ENCODE measurements at places on chromosomes 11 and 22.
A peak's percentile ranks its signal among the peaks of the same experiment; 100 is the strongest.

- no peak for DNase-seq
These were observed 97.0 kb upstream of the DRD2 start for GRCh38 chr11:113572136-113572735.

- DNase-seq, result no peak
These were observed 264.0 kb downstream of the ETS1 start for GRCh38 chr11:128323381-128323780.

DNA sequence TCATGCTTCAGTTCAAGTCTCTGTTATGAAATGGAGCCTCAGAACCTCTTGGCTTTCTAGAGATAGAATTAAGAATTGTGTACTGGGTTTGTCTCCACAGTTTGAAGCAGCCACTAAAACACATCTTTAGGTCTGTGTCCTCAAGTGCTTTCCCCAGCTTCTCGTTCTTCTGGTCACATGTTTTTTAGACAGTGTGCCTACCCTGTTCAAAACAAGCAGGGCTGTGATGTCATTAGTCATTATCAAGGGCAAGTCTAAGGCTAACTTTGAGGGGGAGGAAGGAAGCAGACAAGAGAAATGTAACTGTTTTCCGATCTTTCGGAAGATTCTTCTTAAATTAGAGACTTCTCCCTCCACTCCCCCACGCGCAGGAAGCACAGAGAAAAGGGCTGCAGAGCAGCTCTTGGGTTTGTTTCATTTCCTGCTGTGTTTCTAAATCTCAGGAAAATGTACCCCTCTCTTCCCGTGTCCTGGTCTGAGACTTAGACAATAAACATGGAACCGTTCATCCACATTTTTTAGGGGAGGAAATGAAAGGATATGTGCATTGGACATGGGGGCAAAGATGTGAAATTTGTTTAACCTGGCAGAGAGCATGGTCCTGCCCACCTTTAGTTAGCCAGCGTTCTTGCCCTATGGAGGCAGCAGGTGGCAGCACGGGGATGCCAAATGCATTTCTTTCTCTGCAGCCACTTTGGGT, 3.1 kb downstream of the AKIP1 start:
- DNase-seq, result peak; percentile 20

DNA sequence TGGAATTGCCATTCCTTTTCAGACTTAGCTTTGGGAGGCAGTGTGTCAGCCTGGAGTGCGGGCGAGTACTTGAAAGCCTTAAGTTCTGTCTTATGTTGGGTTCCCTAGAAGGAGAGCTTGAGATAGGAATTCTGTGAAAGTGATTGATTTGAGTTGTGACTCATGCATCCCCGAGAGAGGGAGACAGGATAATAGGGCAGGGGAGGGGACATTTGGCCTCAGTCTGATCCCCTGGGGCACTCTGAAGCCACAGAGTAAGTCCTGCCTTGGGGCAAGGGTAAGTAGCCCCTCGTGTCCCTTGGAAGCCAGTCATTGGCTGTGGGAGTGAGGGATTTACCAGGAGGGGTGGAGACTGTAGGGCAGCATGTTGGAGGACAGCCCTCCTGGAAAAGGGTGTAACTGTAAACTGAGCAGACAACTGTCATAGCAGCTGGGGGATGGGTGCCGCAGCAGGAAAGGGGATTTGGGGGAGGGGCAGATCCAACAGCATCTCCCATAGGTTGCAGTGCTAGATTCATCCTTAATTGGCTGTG, 44.0 kb downstream of the KIAA1671 start:
- DNase-seq, result no peak

DNA sequence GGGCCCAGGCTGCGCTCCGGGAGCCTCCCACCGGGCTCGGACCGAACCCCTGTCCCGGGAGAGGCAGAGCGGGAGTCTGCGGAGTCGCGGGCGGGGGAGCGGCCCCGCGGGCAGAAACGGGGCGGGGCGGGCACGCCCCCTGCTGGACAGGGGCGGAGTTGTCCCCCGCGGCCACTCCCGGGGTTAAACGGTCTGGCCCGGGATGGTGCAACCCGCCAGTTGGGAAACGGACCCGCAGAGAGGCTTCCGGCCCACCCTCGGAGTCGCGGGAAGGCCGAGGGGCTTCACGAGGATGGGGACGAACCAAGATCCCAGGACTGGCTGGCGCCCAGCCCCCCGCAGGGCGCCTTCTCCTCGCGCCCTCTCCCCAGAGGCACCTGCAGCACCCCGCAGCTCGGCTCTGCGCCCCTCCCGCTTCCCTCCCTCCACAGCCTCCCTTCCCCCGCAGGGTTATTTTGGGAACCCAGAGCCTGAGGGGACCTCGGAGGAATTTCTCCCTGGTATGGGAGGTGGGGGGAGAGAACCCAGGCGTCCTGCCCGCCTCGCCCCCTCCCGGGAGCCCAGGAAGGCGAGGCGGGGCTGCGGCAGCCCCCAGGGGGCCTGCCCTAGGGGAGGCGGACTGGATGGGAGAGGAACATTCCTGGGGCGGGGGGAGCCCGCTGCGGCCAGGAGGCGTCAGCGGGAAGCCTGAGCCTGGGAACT, 902 bp downstream of the RASGRP2 start:
- peak; percentile 62 for DNase-seq

GRCh38 chr11:118252688-118253087, 523 bp upstream of the MPZL3 start:
- DNase-seq, result no peak

DNA sequence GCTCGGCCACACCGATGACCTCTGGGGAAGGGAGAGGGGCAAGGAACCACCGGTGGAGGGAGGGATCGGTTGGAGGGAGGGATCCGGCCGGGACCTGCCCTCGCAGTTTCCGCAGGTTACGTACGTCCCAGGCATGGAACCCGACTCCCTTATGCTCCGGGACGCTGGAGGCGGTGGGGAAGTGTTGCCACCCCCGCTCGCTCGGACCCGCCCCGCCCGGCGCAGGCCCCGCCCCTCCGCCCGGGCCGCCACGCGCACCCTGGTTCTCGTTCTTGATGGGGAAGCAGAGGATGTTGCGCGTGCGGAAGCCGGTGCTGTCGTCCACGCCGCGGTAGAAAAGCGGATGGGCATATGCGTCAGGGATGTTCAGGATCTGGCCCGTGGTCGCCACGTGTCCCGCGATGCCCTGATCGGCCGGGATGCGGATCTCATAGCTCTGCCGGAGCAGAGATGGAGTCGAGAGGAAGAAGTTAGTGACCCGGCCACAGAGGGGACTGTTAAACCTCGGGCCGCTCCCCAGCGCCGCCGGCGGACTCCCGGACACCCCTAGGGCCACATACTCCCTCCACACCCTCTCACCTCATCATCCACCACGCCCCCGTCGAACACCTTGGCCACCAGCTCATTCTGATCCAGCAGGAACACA, 89.8 kb downstream of the PDE2A start:
- DNase-seq, result peak; percentile 22

- DNase-seq, result no peak
These were observed 740.0 kb downstream of the DLG2 start for GRCh38 chr11:84887055-84887629.

DNA sequence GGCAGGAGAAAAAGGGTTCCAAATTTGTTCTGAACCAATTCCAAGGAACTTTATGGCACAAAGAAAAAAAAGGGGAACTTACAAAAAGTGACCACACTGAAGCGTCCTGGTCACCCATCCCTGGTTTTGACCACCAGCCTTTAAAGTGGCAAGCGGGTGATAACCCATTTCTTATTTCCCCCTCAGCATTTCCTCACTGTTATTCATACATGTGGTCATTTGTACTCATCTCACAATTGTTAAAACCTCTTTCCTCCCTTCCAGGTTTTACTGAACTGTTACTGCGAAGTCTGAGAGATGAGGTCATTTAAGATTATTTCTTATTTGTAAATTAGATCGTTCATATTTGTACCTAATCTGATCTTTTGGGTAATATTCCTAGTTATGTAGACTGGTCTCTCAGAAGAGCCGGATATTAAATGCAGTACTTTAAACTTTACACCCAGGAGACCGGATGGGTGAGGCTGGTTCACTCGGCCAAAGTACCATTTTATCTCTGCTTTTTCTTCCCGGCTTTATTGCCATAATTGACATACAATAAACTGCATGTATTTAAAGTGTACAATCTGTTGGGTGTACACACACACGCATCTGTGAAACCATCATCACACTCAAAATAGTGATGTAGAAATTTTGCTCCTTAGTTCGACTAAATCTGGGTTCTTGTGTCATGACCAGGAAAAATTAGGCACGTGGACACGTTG, 47.0 kb downstream of the CDPF1 start:
- DNase-seq, result no peak

- DNase-seq, result no peak
These were observed 520.7 kb downstream of the OPCML start for GRCh38 chr11:133011604-133012003.

GRCh38 chr11:118417801-118418200, 16.4 kb downstream of the ATP5MG start:
- DNase-seq, result no peak

GRCh38 chr22:40441761-40442390, 71.5 kb downstream of the SGSM3 start:
- DNase-seq, result no peak

DNA sequence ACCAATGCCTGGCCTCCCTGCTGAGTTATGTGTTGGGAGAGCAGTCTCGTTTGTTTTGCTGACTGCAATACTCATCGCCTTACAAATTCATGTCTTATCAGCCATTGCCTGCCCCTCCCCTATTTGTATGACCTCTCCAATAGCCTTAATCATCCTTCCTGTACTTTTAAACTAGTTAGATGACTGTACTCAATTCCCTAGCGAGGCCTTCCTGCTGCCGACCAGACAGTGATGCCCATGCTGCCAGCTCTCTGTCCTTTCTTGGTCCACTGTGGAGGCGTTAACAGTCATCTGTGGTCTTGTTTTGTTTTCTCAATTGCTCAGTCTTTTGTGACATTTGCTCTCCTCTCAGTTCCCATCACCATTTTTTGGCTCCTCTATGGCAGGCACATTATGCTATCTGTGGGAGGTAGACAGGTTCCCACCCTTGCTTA, 20.3 kb upstream of the YPEL1 start:
- no peak for DNase-seq

DNA sequence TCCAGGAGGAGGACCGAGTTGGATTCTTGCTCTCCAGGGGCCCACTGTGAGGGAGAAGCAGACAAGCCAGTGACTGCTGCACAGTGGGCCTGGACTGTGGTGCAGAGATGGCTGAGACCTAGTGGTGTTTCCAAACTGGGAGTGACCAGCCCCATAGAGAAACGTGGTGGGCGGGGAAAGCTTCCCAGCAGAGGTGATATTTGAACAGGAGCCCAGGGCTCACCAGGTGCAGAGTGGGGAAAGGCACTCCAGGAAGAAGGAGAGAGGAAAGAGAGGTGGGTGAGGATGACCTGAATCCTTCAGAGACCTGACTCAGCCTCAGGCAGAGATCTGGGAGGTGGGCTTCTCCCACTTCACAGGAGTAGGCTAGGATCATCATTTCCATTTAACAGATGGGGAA, 52.1 kb upstream of the RASD2 start:
- DNase-seq, result no peak

DNA sequence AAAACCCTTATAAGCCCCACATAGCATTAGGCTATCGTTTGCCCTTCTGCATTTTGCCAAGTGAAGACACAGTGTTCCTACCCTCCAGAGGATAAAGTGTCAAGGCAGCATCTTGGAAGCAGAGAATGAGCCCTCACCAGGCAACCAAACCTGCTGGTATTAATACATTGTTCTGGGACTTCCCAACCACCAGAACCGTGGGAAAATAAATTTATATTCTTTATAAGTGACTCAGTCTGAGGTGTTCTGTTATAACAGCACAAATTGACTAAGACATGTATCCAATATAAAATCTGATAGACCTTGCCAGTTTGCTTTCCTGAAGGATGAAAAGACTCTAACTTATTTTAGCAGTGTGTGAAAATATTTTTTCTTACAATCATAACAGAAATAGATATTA, 792.5 kb upstream of the LRRC4C start:
- DNase-seq, result no peak

DNA sequence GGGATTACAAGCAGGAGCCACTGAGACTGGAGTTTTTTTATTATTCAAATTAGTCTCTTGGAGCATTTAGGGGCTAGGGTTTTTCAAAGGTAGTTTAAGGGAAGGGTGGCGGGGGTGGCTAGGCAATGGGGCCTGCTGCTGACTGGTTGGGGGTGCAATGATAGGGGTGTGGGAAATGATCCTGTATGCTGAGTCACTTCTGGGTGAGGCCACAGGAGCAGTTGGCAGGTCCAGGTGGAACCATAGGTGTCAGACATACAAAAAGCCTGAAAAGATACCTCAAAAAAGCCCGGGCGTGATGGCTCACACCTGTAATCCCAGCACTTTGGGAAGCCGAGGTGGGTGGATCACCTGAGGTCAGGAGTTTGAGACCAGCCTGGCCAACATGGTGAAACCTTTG, 13.7 kb downstream of the MTFP1 start:
- no peak for DNase-seq

DNA sequence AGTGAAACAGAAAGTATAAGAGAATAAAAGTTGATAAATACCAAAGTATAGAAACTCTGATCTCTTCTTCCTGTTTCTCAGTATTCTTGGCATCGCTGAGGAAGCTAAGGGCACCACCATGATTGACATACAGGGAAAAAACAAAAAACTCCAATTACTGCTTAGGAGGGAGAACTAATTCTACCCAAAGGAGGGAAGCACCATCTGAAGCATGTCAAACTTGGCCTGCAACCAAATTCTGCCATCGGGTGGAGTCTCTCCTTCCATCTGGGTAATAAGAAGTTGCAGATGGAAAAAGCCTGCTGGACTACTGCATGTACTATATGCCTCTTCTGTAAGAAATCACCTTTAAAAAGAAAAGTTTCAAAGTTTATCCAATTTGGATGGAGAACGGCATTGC, 30.5 kb upstream of the PPP2R1B start:
- DNase-seq, result no peak

DNA sequence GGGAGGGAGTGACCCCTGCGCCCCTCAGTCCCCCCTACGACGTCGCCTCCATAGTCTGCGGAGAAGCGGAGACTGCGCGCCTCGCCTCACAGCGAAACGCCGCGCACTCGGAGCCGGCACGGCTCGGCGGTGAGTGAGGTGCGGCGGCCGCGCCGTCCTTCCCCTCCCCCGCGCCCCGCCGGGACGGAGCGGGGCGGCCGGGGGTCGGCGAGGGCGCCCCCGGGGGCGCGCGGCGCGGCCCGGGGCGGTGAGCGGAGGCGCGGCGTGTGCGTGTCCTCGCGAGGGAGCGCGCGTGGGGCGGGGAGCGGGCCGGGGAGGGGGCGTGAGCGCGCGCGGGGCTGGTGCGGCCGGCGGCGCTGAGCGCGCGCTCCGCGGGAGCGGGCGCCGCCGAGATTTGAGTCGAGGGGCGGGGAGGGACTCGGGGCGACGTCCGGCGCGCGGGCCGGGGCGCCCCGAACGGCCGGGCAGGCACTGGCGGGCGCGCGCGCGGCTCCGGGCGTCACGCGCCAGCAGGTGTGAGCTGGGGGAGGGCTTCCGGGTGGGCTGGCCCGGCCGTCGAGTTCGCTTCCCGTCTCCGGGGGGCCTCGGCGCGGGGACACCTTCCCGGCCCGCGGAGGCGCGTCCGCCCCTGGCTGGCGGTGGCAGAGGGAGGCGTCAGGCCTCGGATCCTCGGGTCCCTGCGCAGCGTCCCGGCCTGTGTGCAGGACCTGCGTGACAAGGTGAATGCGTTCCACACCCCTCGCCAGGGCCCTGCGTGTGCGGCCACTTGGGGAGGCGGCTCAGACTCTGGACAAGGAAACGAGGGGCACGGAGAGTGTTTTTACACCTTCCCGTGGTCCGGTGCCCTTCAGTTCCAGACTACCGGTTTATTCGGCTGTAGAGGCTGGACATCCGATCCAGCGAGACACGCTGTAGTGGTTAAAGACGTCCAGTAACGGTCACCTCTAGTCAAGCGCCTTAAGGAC, 50.4 kb downstream of the FAM83F start:
- peak; percentile 67 for DNase-seq

All from T follicular helper cell (primary cell).